Stimulated activated CD4-positive, alpha-beta T cell treated with anti-CD3 and anti-CD28 coated beads, Interleukin-4, amount 100 ng/mL, for 48 hours (primary cell): ENCODE measurements at places on chromosomes 6 and 20.

DNA sequence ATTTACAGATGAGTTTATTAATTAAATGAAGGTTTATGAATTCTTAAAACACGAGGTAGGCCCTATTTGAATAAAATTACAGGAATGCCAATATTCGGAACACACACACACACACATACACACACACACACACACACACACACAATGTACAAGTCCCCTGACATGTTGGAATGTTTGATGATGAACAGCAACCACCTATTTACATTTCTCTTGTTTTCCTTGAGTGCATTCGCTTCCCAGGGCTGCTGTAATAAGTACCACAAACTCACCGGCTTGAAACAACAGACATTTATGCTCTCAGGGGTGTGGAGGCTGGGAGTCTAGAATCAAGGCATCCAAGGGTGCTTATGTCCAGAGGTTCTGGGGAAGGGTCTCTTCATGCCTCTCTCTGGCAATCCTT is 90.3 kb downstream of the SLC22A3 start:
- no peak for DNase-seq

DNA sequence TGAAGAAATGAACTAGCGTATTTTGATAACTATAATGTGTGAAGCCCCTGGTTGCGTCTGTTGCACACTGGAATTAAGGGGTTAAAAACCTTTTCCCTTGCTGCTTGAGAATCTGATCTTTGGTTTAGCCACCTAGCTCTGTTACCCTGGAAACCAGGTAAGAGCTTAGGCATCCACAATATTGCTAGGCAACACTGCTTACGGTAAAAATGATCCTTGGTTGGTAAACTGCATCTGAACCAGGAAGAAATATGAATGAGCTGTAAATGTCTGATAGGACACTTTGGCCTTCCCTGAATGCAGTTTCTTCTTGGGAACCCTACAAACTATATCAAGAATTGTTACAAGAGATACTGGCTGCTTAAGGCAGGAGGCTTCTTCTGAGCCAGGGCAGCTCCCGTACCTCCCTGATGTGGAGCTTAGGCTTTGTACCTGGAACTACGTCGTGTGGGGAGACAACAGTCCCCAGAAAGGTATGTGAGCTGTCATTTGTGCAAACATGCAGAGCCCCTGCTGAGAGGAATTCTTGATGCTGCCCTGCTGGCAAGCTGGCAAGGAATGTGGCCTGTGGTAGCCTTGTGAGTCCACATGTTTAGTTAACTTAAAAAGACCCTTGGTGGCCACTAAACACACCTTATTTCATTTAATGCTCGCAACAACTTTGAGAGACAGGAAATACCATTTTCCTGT is 18.4 kb downstream of the UBE3D start:
- DNase-seq: no peak

- DNase-seq: no peak
Observed at GRCh38 chr6:170237999-170238740, 52.7 kb downstream of the DLL1 start.

DNA sequence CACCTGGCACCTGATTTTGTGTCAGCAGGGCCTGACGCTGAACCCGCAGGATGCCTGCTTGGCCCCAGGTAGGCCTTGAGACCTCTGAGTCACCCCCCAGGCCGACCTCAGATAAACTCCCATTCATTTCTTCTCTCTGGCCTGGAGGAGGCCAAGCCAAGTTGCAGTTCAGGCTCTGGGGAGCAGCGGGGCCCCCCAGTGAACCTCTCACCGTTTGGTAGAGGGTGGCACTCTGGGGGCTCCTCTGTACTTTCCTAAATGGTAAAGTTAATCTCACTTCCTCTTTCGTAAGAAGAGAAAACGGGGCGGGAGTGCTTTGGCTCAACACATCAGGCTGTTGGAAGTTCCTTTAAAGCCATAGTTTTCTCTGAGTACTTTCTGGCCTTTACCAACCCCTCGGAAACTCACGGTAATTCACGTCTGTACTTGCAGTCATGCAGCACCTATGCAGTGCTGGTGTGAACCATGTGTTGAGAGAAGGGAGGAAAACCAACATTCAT is 2.8 kb downstream of the SIRPA start:
- no peak for DNase-seq

- no peak for DNase-seq
Observed at GRCh38 chr20:37729909-37730308, 36.1 kb downstream of the CTNNBL1 start.

GRCh38 chr6:136728976-136729515 is 63.2 kb downstream of the MAP3K5 start:
- no peak for DNase-seq

DNA sequence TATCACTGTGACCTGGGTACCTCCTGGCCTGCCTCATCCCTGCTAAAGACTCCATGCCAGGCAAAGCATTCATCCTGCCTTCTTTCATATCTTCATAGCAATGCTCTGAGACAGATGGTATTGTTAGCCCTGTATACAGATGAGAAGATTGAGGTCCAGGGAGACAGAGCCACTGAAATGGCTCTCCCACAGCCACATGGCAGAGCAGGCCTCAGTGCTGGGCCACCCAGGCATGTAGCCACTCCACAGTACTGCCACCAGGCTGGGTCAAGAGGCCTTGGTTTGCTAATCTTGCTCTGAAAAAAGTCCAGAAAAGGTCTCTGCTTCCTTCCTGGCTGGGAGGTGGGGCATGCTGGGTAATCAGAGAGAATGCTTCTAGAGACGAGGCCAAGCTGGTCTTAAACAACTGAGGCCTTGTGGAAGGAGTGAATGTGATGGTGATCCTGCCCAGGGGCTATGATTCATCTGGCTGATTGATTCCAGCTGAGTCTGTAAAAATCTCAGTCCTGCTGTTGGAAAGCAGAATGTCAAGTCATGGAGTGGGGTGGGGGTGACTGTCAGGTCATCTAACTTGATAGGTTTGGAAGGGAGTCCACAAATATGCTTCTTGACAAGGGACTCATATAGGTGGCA is 29.8 kb downstream of the HM13 start:
- DNase-seq: no peak

DNA sequence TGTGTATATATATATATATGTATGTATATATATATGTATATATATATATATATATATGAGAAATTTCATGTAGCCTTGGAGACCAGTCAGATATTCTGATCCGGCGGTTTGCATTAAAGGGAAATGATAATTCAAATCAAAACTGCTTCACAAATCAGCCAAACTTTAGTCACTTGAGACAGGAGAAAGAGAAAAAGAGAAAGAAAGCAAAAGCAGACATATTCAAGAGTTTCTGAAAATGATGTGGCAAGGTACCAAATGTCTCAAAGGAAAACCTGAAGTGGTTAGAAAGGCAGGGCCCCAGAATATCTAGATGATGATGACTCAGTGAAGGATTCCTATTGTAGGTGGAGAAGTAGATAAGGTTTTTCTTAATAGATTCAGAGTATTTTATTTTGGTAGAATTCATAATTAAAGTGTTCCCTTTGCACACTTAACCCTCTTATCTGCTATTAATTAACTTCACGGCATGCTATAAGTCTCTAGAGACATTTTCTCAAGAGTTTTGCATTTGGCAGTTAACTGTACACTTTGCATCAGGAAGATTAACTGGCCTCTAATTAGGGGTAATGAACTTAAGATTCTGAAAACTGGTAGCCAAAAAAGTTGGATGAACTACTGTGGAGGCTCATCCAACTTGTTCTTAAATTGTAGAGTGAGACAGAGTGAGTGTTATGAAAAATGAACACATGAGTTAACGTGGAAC is 50.1 kb upstream of the ASF1A start:
- DNase-seq: no peak

DNA sequence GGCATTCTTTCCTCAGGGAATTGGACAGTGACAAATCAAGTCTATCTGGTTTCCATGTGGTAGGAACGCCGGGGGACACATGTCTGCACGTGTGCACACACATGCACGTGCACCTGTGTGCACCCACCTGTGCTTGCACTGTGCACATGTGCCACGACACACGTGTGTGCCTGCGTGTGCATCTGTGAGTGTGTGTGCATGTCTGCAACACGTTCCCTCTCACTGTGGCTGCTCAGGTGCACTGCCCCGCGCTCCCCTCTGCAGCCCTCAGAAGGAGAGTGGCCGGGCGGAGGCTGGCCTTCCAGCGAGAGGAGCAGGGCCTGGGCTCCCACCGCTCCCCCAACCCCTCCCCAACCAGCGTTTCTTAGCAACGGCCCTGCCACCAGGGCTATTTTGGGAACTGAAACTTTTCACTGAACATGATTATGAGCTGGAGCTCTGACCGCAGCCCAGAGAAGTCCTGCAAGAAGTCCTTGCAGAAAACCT is 147.8 kb downstream of the PHACTR3 start:
- no peak for DNase-seq

- DNase-seq: no peak
Observed at GRCh38 chr6:1761477-1761877, 151.8 kb downstream of the FOXC1 start.

GRCh38 chr6:137906020-137906472 is 39.0 kb downstream of the TNFAIP3 start:
- no peak for DNase-seq

- DNase-seq: no peak
Observed at GRCh38 chr6:43275801-43276576, 22.1 kb upstream of the SLC22A7 start.

DNA sequence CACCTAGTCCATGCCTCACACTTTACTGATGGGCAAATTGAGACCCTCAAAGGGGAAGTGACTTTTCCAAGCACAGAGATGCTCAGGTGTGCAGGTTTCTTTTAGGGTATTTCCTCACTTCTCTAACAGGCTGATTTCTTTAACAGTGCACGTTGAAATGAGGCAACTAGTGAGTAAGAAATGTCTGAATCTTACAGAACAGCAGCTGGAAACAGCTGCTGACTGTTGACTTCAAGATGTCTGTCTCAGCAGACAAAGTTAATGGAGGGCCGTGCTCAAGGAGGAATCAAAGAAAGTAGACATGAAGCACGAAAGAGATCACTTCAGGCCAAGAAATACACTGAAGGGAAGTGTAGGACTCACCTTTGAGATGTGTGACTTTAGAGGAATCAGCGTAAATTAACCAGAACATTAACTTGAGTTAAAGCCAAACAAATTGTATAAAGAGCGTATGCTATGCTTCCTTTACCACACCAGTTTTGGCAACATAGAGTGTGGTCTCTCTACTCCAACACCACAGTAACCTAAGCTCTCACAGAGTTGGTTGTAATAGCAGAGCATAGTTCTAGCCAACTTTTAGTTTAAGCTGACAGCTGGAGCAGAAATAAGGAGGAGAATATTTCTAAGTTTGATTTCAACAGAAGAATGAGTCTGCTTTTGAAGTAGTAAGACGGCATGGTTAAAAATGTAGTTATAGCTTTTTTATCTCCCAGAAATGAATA is 60.9 kb downstream of the SAMD3 start:
- no peak for DNase-seq

DNA sequence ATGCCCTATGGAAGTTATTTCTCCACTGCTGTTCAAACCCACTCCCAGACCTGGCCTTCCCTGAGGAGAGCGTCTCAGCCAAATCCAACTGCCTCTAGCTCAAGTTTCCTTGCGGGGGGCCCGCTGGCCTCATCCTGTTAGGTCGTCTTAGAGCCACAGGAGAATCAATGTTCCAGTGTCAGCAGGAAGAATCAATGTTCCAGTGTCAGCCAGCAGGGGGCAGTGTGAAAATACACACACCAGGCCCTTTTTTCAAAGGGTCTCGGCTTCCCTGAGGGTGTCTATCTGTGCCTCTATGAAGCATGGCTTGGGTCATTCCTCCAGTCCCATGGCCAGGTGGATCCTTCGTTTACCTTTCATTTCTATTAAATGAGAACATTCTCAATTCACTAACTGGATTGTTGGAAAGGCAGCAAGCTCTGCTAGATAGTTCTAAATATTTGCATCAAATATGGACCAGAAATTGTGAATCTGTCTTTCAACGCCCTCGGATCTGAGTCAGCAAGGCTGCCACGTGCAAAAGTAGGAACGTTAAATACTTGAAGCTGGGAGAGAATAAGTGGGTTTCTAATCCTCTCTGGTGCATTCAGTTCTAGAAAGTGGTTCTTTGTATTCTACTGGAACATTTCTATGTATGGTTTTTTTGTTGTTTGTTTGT is 19.2 kb downstream of the PRND start:
- peak; percentile 55 for DNase-seq

DNA sequence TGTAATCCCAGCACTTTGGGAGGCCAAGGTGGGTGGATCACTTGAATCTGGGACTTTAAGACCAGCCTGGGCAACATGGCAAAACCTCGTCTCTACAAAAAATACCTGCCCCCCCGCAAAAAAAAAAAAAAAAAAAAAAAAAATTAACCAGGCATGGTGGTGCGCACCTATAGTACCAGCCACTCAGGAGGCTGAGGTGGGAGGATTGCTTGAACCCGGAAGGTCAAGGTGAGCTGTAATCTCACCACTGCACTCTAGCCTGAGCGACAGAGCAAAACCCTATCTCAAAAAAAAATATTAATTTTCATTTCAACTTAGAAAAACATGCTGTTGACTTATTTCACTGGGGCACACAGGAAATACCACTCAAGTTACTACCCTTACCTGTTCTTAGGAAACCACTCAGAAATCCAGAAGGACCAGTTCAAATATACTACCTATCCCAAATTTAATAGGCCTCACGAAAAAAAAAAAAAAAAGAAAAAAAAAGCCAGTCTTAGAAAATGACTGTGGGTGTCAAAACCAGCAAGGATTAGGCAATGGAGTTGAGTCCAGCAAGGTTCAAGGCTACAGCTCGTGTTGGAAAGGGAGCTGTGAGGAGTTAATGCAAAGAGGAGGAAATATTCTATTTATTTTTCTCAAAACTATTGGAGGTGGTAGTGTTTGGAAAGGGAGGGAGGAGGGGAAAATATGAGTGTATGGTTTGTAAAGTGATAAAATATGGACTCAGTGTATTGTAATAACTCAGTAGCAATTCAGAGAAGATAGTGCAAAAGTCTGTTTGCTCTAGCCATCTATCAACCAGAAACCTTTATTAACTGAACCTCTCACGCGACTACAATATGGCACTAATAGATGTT is 33.9 kb upstream of the PIM1 start:
- DNase-seq: no peak

GRCh38 chr6:170135461-170135820 is 155.4 kb downstream of the DLL1 start:
- DNase-seq: no peak

GRCh38 chr6:105562027-105562426 is 159.1 kb upstream of the PREP start:
- DNase-seq: no peak

GRCh38 chr6:166969390-166970002 is 13.1 kb upstream of the RNASET2 start:
- no peak for DNase-seq

DNA sequence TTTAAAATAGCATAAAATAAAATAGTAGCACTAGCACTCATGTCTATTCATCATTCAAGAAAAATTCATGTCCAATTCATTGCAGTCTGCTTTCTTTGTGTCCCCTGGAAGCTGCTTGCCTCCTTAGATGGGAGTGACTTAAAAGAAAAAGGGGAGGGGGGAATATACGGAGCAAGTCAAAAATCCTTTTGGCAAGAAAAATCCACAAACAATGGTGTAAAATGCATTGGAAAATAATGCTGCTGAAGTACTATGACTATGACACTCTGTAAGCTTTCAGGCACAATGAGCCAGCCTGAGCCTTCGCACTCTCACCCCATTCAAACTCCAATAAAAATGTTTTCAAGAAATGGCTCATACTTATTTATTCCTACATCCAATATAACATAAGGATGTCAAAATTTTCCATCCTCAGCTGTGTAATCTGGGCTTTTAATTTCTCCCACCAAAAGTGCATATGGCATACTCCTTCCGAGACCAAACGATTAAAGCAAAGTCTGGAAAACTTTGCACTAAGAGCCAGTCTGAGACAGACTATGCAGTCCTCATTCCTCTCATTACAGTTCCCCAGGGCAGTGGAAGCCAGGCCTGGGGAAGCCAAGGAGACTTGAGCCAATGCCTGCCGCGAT is 790 bp downstream of the NEDD9 start:
- DNase-seq: no peak

- no peak for DNase-seq
Observed at GRCh38 chr6:89799756-89800155, 19.8 kb downstream of the MDN1 start.
